ENCODE measurements at places on chromosomes 3 and 15. TPM values are rescaled to one million over a fixed set of nuclear protein-coding genes. Genes with fewer than 3 reads are reported as not detected.

Gene GXYLT2
- not detected for total RNA-seq

Gene SPATA12
- not detected for total RNA-seq

Gene GPR62
- total RNA-seq, result not detected

Gene IL17RB
- total RNA-seq, result 0.87 TPM

Gene ZMYND10
- 3.7 TPM for total RNA-seq

Gene CFAP100
- total RNA-seq, result not detected

Gene DRD3
- total RNA-seq, result 0.28 TPM

Gene CDHR4
- total RNA-seq, result 0.17 TPM

Data from CD4-positive, alpha-beta memory T cell (primary cell).